Ascending aorta (tissue), 2 donors: ENCODE measurements at places on chromosomes 12 and 14.

GRCh38 chr12:120090206-120090605, 26.3 kb downstream of the RAB35 start:
- no peak overlapping the region for H3K4me3 ChIP-seq
- H3K4me1 ChIP-seq, result peaks cover 4% of the 10 kb centered on the region
- H3K36me3 ChIP-seq, result peaks cover 24% of the 10 kb centered on the region

DNA sequence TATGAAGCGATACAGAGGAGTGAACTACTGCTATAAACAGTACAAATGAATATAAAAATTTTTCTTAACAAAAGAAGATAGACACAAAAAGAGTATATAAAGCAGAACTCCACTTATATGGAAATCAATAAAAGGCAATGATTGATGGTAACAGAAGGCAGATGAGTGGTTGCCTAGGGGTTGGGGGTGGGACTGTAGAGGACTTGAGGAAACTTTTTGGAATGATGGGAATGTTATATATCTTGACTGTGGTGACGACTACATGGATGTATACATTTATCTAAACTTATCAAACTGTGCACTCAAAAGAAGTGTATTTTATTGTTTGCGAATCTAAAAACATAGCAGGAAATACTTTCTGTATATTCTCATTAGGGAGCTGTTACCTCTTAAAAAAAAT, 89.1 kb downstream of the PTCSC3 start:
- DNase-seq, result no peak
- no peaks in the 10 kb centered on the region for H3K4me1 ChIP-seq
- no peak overlapping the region for H3K27ac ChIP-seq
- H3K36me3 ChIP-seq, result no peaks in the 10 kb centered on the region

DNA sequence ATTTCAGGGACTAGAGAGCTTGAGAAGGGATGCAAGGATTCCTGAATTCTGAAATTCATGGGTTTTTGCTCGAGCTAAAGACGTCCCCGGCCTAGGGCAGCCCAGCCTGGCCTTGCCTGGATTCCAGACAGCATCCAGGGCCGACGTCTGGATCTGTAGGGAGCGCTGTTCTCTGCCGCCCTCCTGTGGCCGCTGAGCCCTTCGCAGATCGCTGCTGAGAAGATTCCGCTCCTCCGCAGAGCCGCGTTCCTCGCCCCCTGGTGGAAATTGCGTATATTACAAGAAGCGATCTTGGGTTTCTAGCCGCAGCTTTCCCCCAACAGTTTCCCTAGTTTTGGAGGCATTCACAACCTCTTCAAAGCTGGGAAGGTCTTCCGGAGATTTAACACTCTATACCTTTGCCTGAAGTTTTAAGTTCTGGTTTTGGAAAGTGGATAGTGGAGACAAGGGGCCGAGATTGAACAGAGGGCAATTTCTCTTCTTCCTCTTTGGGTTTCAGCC, 5.1 kb downstream of the CISTR start:
- peaks cover 18% of the 10 kb centered on the region for H3K4me1 ChIP-seq
- H3K27me3 ChIP-seq, result peaks cover 4% of the 10 kb centered on the region
- no peak overlapping the region for H3K4me3 ChIP-seq
- H3K36me3 ChIP-seq, result no peaks in the 10 kb centered on the region
- peak; percentile 94 for DNase-seq

- H3K27me3 ChIP-seq, result no peaks in the 10 kb centered on the region
- H3K27ac ChIP-seq, result no peak overlapping the region
- no peaks in the 10 kb centered on the region for H3K4me1 ChIP-seq
- DNase-seq, result no peak
- H3K4me3 ChIP-seq, result no peak overlapping the region
- no peaks in the 10 kb centered on the region for H3K36me3 ChIP-seq
Observed at GRCh38 chr12:30813525-30814294, 59.0 kb upstream of the CAPRIN2 start.

- H3K36me3 ChIP-seq, result no peaks in the 10 kb centered on the region
- H3K4me1 ChIP-seq, result peaks cover 3% of the 10 kb centered on the region
- no peaks in the 10 kb centered on the region for H3K27me3 ChIP-seq
- H3K27ac ChIP-seq, result no peak overlapping the region
- no peak overlapping the region for H3K4me3 ChIP-seq
Observed at GRCh38 chr14:55582746-55583145, 2.7 kb downstream of the KTN1 start.

GRCh38 chr12:114860969-114861368, 177.0 kb upstream of the TBX3 start:
- no peak overlapping the region for H3K4me3 ChIP-seq
- no peak overlapping the region for H3K27ac ChIP-seq
- H3K36me3 ChIP-seq, result no peaks in the 10 kb centered on the region
- DNase-seq, result no peak

DNA sequence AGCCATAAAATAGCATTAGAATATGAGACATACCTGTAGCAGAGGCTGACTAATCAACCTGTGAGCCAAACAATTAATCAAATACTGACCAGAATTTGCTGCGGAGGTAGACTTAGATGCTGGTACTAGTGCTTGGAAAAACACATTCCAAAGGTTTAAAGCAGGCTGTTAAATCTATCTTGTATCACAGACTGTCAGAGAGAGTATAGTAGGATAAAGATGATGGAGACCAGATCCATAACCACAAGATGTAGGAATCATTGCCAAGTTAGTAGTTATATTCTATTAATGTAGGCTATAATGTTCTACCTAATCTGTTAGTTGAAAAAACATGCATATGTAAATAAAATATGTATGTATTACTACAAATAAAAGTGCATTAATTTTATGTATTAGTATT, 726.2 kb downstream of the SLC6A15 start:
- no peaks in the 10 kb centered on the region for H3K4me1 ChIP-seq
- no peak for DNase-seq
- H3K36me3 ChIP-seq, result no peaks in the 10 kb centered on the region
- H3K4me3 ChIP-seq, result no peak overlapping the region
- H3K27ac ChIP-seq, result no peak overlapping the region

DNA sequence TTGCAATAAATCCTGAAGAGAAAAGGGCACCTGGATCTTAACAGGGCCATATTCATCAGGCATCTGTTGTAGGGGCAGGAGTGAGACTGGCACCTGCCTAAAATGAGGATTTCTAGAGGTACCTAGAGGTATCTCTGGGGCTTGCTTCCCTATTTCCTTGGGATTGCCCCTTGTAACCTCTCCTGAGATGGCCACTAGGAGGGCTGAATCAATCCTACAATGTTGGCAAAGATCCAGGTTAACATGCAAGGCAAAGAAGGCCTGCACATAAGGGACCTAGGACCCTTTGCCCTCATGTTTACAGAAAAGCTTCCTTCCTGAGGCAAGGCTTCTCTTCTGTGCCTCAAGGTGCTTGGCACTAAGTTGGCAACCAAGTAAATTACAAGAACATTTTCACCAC, 25.8 kb upstream of the CLEC4E start:
- no peak overlapping the region for H3K27ac ChIP-seq
- H3K36me3 ChIP-seq, result no peaks in the 10 kb centered on the region
- no peak for DNase-seq
- H3K4me3 ChIP-seq, result no peak overlapping the region
- no peaks in the 10 kb centered on the region for H3K4me1 ChIP-seq

DNA sequence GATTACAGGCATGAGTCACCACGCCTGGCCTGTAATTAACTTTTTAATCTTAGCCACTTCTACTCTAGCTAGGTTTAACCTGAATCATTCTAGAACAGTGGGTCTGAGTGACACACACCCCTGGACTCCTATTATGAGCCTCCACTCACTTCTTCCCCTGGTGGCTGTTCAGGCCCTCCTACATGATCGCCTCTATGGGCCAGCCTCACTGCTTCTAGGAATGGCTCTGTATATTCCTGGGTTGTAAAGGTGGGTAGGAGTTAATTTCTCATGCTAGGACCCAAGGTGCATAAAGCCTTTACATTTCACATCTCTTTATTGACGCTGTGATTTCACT, 8.0 kb upstream of the RNU6-8 start:
- H3K27ac ChIP-seq, result no peak overlapping the region
- no peak overlapping the region for H3K4me3 ChIP-seq
- no peaks in the 10 kb centered on the region for H3K36me3 ChIP-seq
- no peaks in the 10 kb centered on the region for H3K27me3 ChIP-seq

GRCh38 chr14:61537563-61538463, 157.5 kb upstream of the HIF1A start:
- no peak overlapping the region for H3K27ac ChIP-seq
- no peaks in the 10 kb centered on the region for H3K36me3 ChIP-seq
- no peaks in the 10 kb centered on the region for H3K27me3 ChIP-seq
- peaks cover 4% of the 10 kb centered on the region for H3K4me1 ChIP-seq
- no peak for DNase-seq

- DNase-seq, result no peak
- H3K4me3 ChIP-seq, result no peak overlapping the region
- H3K4me1 ChIP-seq, result no peaks in the 10 kb centered on the region
- H3K27me3 ChIP-seq, result no peaks in the 10 kb centered on the region
- no peak overlapping the region for H3K27ac ChIP-seq
Observed at GRCh38 chr12:33813536-33813935, 208.8 kb upstream of the ALG10 start.

DNA sequence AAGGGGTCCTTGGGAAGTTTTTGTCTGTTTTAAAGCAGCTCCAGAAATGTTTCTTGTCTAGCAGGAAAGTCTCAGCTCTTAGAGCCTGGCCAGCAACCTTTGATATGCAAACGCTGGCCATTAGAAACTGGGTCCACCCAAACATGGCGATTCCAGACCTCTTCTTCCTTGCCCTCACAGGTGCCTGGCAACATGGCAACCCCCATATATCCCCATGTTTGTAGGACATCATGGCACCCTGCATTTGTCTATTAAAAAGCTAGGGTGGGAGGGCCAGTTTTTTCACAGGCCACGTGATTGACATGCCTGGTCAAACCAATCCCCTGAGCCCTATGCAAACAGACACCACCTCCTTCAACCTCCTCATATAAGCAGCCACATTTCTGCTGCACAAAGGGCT, 848.7 kb upstream of the FOXG1 start:
- no peak overlapping the region for H3K27ac ChIP-seq
- H3K27me3 ChIP-seq, result no peaks in the 10 kb centered on the region
- H3K4me3 ChIP-seq, result no peak overlapping the region
- H3K36me3 ChIP-seq, result no peaks in the 10 kb centered on the region

DNA sequence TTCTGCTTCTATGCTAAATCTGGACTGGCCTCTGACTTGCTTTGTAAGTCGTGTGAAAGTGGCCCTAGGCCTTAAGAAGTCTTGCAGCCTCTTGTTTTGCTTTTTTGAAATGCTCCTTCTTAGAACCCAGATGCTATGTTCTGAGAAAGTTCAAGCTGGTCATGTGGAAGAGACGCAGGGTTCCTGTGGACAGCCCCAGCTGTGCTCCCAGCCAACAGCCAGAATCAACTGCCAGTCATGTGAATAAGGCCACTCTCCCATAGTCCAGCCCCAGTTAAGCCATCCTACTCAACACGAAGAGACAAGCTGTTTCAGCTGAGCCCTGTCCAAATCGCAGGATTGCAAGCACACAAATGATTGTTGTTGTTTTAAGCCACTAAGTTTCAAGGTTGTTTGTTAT, 37.3 kb upstream of the TBPL2 start:
- no peak overlapping the region for H3K27ac ChIP-seq
- DNase-seq, result no peak
- no peaks in the 10 kb centered on the region for H3K4me1 ChIP-seq
- H3K27me3 ChIP-seq, result no peaks in the 10 kb centered on the region

DNA sequence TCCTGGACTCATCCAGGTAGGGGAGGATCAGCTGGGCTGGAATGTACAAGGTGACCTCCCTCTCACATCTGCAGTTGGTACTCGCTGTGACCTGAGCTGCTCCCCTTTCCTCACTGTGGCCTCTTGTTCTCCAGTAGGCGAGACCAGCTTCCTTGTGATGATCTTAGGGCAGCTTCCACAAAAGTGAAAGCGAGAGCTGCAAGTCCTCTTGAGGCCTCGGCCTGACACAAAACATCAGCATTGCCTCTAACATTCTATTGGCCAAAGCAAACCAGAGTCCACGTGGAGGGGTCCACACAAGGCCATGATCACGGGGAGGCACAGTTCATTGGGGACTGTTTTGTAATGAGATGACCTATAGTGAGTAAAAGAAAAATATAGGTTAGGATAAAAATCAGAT, 127.5 kb downstream of the SMOC1 start:
- no peaks in the 10 kb centered on the region for H3K4me1 ChIP-seq
- no peaks in the 10 kb centered on the region for H3K27me3 ChIP-seq
- no peak overlapping the region for H3K4me3 ChIP-seq

- DNase-seq, result no peak
- no peak overlapping the region for H3K27ac ChIP-seq
- H3K27me3 ChIP-seq, result no peaks in the 10 kb centered on the region
- no peaks in the 10 kb centered on the region for H3K4me1 ChIP-seq
- H3K36me3 ChIP-seq, result no peaks in the 10 kb centered on the region
Observed at GRCh38 chr14:53964249-53964648, 7.6 kb upstream of the BMP4 start.

DNA sequence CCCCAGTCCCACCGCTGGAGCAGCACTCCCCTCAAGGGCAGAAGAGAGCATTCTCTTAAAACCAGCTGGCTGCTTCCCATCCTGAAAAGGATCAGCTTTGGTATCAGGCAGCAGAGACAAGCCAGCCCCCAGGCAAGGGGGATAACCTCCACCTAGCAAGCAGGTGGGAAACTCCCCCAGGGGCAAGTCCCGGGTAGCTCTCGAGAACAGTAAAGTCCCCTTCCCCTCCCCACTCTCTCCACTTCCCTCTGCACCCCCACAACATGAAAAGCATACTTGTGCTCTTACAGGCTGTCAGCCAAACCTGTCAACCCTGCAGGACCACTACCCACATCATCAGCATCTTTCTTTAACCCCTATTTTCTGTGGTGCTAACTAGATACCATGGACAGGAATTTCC, 254.0 kb downstream of the NTF3 start:
- DNase-seq, result no peak

DNA sequence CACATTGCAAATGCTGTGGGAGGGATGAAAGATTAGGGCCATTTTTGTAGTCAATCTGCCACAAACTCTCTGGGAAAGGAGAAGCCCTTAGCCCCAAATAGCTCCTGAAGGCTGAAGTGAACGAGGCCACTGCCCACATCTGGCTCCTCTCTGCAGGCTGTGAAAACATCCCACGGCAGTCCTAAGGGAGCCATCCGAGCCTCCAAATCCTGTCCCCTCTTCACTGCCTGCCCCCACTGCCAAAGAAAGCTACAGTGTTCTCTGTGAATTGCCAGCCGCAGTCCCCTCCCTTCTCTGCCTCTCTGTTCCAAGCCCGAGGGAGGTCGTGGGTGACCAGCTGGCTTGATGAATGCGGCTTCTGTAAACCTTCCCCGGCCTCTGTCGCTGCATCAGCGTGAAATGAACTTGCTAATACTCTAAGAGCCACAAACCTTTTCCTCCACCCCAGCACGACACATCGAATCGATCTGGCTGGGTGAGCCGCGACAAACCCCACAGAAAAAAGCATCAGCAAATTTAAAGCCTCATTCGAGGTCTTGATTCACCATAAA, 180.7 kb upstream of the NRXN3 start:
- no peak for DNase-seq
- H3K4me1 ChIP-seq, result no peaks in the 10 kb centered on the region
- no peaks in the 10 kb centered on the region for H3K36me3 ChIP-seq
- no peak overlapping the region for H3K27ac ChIP-seq
- no peaks in the 10 kb centered on the region for H3K27me3 ChIP-seq

DNA sequence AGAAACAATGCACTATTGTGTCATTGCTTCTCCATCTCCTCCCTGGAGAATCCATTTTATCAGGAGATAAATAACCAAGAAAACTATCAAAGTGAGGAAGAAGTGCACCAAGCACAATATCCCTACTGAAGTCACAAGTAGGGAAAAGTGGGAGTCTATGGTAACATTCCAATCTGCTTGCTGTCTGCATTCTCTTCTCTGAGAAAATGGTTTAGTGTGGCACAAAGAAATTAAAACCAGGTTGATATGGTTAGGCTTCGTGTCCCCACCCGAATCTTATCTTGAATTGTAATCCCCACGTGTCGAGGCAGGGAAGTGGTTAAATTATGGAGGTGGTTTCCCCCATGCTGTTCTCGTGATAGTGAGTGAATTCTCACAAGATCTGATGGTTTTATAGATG, 209.7 kb downstream of the PRKD1 start:
- H3K27ac ChIP-seq, result no peak overlapping the region
- H3K4me1 ChIP-seq, result no peaks in the 10 kb centered on the region
- no peak for DNase-seq
- H3K36me3 ChIP-seq, result no peaks in the 10 kb centered on the region
- no peak overlapping the region for H3K4me3 ChIP-seq
